ENCODE measurements at places on chromosomes 2 and 18. TPM values are rescaled to one million over a fixed set of nuclear protein-coding genes. Genes with fewer than 3 reads are reported as not detected.

G6PC2 gene
- total RNA-seq = not detected

RIT2 gene
- total RNA-seq = not detected

ANO7 gene
- 0.72 TPM for total RNA-seq

VWC2L gene
- not detected for total RNA-seq

IL1R1 gene
- 27.2 TPM for total RNA-seq

CFAP65 gene
- 0.12 TPM for total RNA-seq

TGIF1 gene
- 91.7 TPM for total RNA-seq

ATG4B gene
- 79.8 TPM for total RNA-seq

SERPINB7 gene
- 10.0 TPM for total RNA-seq

FOXD4L1 gene
- total RNA-seq = 0.10 TPM

FBXO15 gene
- total RNA-seq = 0.96 TPM

- no peak for DNase-seq
Observed at GRCh38 chr2:107984707-107985106, 1.6 kb upstream of the SLC5A7 start.

DNA sequence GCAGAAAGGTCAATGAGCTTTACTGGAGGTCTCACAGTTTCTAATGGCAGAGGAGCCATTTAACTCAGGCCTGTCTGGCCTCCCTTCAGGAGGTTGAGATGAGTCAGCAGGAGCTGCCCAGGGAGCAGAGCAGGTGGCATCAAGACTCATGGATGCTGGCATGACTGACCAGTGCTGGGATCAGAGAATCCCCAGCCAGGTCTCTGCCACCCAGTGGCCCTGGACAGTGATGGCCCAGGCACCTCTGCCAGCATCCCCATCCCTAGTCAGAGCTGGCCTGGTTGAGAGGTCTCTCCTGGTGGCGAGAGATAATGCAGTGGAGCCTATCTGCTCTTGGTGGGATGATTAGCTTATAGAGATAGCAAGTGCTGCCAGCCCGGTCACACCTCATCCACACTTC lies 43.1 kb downstream of the GYPC start:
- DNase-seq = peak; percentile 21

DNA sequence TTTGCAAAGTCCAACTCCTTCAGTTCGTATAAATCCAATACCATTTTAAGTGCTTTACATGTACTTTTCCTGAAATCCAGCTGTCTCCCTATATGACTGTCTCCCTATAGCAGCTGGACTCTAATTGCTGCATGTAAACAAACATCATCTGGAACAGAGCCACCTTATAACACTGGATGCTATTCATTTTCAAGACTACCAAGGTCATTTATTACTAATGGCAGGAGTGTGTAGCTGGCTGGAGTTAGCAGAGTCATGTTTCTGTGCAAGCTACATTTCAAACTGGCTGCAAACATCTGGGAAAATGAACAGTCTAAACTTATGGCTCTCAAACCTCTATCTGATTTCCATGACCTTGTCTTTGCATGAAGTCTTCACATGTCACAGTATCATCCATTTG lies 575.2 kb downstream of the PIK3C3 start:
- DNase-seq = no peak

DNA sequence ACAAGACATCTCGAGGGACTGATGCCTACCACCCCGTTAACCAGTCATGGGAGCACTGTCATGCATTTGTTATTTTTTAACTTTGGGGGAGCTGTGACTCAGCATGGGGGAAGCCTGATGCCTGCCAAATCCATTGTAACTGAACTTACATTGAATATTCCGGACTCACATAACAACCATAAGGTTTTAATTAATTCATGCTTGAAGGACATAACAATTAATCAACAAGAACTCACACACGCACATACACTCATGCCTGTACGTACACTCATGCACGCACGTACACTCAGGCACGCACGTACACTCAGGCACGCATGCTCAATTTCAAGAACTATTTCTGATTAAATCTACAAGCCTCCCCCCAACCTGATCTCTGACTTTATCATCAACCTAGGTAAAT lies 1639.1 kb downstream of the SUCLG1 start:
- peak; percentile 47 for DNase-seq

DNA sequence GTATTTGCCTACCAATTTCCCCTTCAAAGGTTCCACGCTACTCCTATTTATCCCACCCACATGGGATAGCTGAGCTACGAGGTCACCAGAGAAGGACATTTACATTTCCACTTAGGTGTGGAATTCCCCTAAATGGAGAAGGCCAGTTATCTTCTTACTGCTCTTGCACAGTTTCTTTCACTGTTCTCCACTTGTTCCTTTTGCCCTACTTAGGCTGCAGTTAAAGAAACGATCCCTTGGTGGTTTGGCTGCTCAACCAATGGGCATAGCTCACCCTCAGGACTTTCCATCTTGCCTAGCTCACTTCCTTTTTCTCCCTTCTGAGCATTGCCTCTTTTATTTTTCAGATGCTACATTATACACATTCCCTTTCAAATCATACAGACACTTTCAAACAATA lies 11.2 kb upstream of the NABP1 start:
- DNase-seq = peak; percentile 45

GRCh38 chr2:136305517-136306192 lies 187.7 kb upstream of the CXCR4 start:
- DNase-seq = no peak

GRCh38 chr2:111634995-111635538 lies 248.9 kb downstream of the ANAPC1 start:
- peak; percentile 79 for DNase-seq

DNA sequence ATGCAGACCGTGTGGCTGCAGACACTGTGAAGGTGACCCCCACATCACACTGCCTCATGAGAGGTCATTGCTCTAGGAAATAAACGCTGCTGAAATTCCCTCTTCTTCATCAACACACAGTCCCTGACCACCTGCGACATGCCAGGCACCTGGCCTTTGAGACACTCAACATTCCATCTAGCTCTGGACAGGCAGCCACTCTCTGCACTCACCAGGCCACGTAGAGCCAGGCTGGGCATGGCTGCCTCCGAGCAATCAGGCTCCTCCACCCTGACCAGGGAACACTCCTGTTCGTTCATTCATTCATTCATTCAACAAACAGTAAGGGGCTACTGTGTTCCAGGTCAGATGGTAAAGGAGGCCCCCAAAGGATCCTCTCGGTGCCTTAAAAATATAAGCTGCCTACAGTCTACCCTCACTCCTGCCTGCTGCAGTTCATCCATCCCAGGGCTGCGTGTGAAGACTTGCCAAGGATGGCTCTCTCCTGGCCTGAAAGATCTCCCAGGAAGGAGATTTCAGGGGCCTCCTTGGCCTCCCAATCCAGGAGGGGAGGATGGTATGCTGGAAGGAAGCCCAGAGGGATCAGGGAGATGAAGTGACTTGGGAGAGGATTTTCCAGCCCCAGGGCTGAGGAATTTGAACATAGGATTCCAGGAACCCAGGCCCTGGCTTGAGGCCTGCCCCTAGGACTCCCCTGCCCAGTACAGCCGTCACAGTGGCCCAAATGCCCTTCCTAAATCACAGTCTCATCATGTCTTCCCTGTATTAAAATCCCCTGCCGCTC lies 66.7 kb downstream of the TNS1 start:
- DNase-seq = peak; percentile 9

- peak; percentile 74 for DNase-seq
Observed at GRCh38 chr2:19859565-19859964, 42.2 kb downstream of the TTC32 start.

GRCh38 chr18:10519999-10520935 lies 5.6 kb upstream of the NAPG start:
- peak; percentile 83 for DNase-seq

- peak; percentile 91 for DNase-seq
Observed at GRCh38 chr2:144357623-144358373, 162.1 kb downstream of the ZEB2 start.

GRCh38 chr2:105546628-105546974 lies 147.8 kb upstream of the FHL2 start:
- DNase-seq = no peak

DNA sequence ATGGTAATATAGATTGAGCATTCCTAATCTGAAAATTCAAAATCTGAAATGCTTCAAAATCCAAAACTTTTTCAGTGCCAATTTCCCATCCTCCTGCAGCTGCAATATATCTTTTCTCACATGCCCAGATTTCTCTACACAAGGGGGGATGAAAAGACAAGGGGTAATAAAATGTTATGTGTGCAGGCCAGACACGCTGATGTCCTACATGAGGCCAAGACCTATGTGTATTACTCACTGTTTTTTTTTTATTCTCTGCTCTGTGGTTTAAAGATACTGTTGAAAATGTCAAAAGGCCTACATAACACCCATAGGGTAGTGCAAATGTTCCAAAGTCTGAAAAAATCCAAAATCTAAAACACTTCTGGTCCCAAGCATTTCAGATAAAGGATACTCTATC lies 41.2 kb upstream of the CWC22 start:
- no peak for DNase-seq

GRCh38 chr2:27814758-27815157 lies 43.2 kb downstream of the MRPL33 start:
- no peak for DNase-seq

DNA sequence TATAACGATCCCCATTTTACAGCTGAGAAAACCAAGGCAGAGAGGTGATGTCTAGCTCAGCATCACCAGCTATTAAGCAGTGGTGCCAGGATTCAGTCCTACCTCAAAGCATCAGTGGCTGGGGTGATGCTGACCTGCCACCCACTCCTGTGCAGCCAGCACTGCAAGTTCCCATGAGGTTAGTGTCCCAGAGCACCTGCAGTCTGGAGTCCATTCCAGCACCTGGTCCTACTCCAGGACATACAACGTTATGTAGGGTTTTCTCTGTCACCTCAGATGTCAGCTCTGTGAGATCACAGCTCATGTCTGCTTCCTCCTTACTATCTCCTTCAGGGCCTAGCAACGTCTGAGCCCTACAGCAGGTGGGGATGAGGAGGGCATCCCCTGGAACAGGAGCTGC lies 328.0 kb upstream of the HS6ST1 start:
- DNase-seq = no peak

- no peak for DNase-seq
Observed at GRCh38 chr2:145157036-145157675, 637.2 kb upstream of the ZEB2 start.

DNA sequence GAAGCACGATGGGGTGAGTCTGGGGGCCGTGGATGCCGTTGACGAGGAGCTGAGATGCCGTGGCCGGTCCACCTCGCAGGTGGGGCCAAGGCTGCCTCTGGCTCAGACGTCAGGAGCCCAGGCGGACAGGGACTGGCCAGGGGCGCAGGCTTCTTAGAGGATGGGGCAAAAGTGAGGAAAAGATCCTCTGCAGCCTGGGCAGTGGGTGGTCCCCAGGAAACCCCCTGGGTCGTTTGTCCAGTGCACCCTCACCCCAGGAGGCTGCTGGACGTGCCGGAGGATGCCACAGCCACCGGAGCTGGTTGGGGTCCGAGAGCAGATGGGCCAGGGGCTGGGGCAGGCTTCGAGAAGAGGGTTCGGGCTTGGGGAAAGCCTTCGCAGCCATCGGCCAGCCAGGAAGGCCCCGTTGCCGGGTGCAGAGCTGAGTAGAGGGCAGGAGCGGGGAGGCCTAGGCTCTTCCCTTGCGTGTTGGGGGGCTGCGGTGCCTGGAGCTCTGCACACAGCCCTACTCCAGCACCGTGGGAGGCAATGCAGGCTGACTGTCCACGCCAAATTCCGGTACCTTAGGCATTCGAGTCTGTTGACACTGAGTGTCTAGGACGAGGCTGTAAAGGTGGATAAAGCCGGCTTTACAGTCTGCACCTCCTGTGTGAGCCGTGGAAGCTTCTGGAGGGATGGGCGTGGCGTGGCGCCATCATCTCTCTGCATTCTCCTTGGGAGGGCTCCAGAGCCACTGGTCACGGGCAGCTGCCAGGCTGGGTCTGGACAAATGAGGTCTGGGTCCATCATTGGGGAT lies 18.8 kb downstream of the GPC1 start:
- DNase-seq = no peak

- peak; percentile 10 for DNase-seq
Observed at GRCh38 chr2:189702071-189702470, 27.6 kb downstream of the ANKAR start.

GRCh38 chr2:67631483-67631882 lies 234.3 kb downstream of the ETAA1 start:
- no peak for DNase-seq

DNA sequence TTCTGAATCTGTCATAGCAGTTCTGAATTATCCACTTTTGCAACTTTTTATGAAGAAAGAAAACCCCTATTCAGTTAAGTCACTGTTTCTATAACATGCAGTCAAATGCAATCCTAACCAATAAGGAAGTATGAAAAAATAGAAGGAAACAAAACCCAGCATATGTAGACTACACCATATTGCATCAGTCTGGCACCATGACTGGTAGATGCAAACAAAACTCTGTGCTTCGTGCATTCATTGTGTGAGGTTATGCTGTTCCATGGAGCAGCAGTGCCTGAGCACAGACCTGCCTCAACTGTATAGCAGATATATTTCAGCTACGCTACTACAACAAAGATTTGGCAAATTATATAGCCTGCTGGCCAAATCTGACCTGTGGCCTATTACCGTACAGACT lies 325.5 kb downstream of the LRP1B start:
- DNase-seq = no peak

DNA sequence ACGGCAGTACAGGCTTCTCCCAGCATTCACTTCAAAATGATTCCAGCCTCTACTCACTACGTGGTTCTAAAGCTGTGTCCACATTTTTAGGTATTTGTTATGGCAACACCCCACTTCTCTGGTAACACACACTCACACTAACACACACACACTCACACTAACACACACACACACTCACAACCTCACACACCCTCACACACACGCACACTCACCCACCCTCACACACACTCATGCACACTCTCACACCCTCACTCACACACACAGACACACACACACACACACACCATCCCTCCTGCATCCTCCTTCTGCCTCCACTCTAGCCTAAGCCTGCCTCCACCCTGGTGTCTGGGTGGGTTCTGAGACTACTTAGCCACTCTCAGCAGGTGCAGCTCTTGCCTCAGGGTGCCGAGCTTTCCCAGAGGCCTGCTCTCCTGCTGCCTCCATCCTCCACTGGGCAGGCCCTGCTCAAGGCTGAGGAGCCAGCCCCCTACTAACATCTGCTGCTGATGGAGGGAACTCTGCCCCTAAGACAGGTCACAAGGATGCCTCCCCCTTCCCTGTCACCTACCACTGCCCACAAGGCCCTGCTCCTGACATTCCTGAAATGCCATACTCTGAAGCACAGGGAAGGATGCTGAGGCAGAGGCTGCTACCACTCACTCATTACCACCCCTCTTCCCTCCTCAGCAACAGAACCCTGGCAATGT lies 63.9 kb downstream of the NCAPH start:
- no peak for DNase-seq

- DNase-seq = no peak
Observed at GRCh38 chr2:204715361-204715760, 170.1 kb downstream of the PARD3B start.

GRCh38 chr2:39568561-39569006 lies 97.1 kb upstream of the TMEM178A start:
- peak; percentile 90 for DNase-seq
